Tibial nerve (tissue), 4 donors: ENCODE measurements at places on chromosomes 2 and 18.

GRCh38 chr2:158174495-158174894, 72.8 kb downstream of the UPP2 start:
- DNase-seq, result no peak

DNA sequence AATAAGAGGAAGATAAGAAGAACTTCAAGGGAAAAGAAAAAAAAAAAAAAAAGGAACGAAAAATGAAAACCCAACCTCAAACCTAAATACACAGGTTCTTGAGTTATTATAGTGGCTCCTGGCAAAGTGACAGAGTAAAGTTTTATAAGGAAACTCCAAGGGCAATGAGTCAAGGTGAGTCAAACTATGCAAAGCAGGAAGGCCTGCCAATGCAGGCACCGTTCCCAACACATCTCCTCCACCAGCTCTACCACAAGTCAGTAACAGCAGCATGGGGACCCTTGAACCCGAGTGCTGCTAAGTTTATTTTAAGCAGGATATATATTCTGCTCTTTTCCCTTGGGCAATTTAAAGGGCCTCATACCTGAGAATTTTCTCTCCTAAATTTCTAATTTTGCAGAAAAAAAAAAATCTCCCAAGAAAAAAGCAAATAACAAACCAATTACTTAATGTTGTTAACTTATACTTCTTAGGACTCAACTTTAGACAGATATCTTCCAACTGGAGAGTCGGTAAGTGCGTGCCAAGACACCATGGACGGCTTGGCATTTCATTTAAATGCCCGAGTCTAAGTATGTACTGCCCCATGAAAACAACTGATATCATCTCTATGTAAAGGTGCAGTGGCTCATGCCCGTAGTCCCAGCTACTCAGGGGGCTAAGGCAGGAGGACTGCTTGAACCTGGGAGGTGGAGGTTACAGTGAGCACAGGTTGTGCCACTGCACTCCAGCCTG, 75.7 kb upstream of the TFCP2L1 start:
- no peak for DNase-seq

DNA sequence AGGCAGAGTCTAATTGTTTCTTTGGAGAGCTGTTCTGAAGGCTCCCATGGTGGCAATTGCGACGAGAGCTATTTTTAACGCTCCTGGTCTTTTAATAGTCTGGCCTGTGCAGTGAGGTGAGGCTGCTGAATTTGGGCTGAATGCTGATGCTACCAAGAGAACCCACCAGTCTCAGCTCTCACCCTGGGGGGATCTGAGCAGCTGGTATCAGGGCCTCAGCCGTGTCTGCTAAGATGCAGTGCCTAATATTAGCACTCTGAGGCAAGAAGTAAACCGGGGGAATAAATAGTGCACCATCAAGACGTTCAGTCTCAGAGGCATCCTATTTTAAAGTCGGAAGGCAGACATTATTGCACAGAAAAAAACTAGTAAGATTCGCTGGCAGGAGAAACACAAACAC, 214.8 kb upstream of the PID1 start:
- DNase-seq, result no peak

DNA sequence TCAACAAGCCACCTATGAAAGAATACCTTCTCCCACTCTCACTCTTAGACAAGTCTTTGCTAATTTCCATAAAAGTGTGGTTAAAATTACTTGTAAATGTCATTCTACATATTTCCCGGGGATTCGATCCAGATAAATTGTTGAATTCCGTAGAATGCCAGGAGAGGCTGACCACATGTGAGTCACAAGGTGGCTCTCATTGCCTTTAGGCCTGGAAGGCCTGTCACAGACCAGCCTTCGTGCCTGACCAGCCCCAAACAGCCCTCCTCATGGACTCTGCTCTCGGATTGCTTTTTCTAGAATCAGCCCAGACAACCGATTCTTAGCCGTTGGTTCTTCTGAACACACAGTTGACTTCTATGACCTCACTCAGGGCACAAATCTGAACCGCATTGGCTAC, 86.0 kb downstream of the RTN4 start:
- DNase-seq, result no peak

GRCh38 chr18:78683191-78684010, 296.2 kb upstream of the SALL3 start:
- no peak for DNase-seq

DNA sequence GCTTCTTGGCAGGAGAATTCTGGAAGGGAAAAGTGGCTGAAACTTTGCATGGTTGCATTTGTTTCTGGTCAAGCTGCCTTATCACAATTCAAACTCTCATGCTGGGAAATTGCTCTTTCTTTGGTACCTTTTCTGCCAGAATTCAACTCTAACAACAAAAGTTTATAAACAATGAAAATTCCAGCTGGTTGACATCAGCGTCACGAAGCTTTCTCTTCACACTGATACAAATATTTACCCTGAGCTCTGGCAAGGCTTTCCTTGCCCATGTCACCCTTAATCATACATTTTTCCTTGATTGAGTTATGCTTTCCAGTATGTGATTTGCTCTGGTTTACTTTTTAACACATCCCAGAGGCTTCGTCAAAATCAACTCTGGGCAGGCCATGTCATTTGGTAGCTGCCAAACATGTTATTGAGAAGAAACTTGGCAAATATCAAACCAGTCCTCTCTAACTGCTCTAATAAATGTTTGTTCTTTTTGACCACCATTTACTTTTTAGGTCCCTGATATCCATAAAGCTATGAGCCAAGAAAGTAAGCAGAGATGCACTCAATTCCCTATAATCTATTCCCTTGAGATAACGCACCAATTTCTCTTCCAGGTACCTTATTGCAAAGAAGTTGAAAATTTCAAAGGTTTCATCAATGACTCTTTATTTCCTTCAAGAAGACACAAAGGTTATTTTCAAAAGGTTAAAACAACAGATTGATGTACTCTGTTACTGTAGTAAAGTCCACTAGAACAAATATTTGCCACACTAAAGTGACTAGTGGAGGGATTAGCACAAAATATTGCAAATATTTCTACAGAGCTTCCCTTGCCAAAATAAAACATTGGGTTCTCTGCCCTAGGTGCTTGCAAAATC, 1241.1 kb upstream of the ZEB2 start:
- no peak for DNase-seq

DNA sequence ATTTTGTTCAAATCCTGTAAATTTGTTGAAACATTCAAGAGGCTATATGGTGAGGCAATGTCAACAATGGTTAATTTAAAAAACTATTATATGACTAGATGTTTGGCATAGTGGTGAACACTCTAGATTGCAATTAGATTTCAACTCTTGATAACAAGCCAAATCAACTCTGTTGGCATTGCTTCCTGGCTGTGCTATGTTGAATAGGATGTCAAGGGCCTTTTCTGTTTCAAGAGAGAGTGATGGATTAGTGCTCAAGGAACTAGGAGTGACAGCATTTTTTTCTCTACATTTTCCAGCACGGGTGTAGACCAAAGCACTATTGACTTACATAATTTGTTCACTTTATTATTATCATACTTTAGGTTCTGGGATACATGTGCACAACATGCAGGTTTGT, 172.4 kb upstream of the KCNH7 start:
- no peak for DNase-seq

DNA sequence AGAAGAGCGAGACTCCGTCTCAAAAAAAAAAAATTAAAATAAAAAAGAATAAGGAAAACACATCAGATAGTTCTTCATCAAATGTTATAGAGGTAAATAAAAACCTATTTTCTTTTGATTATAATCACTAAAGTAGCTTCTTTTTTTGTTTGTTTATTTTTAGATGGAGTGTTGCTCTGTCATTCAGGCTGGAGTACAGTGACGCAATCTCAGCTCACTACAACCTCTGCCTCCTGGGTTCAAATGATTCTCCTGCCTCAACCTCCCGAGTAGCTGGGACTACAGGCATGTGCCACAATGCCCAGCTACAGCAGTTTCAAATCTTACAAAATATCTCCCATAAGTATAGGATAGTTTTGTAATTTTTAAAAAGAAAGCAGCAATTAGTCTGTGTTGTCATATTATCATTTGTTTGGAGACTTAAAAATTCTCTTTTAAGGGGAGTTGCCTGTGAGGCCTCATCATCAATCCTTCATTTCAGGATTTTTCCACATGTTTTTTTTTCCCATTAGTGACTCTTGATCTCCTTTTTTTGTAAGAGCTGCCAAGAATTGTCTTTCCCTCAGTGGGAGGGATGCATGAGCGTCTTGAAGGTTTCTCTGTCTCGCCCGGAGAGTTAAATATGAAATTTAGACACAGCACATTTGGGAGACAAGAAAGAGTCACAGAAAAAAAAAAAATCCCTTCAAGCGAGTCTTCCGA, 275.9 kb downstream of the CDCA7 start:
- no peak for DNase-seq

DNA sequence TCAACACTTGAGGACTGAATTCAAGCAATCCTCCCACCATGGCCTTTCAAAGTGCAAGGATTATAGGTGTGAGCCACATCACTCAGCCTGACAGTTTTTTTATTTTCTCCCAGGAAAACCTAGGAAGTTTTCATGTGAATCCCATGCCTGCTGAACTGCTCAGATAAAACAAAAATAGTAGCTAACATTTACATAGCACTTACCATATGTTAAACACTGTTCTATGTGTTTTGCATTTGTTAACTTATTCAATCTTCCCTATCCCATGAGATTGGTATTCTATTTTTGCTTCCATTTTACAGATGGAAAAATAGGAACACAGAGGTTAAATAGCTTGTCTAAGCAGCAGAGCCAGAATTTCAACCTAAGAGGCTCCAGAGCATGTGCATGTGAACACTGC, 157.4 kb upstream of the KCTD1 start:
- DNase-seq, result no peak

DNA sequence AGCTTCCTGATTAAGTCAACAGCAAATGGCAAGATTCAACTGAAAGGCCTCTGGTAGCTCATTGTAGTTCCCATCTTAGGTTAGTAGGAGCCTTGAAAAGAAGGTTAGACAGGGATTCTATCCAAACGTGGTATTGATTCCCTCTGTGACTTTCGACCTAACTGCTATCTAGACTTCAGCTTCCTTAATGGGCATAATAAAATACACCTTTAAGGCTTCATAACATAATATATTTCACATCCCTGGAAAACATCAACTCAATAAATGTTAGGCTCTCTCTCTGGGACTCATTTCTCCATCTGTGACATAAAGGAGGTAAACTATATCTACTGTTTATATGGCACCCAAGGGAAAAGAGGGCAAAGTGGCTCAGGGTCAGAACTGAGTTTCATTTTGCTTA, 60.9 kb downstream of the STK39 start:
- DNase-seq, result no peak

- DNase-seq, result peak; percentile 58
These were observed 4.9 kb downstream of the FEV start for GRCh38 chr2:218979846-218980734.

DNA sequence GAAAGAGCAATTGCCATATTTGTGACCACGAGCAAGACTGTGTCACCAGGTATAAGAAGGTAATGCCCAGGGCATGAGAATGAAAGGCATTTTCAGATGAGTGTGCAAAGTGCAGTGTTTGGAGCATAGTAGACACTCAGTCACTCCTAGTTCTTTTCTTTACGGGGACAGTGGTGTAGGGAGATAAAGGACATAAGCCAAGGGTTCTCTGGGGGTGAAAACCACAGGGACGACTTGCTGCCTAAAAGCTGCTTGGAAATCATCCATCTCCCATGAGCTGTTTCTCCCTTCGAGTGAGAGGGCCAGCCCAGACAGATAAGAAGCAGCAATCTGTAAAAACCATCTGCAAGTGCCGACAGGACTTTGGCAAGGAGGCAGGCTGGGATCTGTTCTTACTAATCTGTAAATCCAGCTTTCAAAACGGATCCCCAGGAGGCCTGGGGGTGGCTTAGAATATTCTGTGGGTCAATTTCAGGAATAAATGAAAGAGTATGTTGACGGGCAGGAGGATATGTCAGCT, 221.6 kb downstream of the LPIN1 start:
- DNase-seq, result no peak

DNA sequence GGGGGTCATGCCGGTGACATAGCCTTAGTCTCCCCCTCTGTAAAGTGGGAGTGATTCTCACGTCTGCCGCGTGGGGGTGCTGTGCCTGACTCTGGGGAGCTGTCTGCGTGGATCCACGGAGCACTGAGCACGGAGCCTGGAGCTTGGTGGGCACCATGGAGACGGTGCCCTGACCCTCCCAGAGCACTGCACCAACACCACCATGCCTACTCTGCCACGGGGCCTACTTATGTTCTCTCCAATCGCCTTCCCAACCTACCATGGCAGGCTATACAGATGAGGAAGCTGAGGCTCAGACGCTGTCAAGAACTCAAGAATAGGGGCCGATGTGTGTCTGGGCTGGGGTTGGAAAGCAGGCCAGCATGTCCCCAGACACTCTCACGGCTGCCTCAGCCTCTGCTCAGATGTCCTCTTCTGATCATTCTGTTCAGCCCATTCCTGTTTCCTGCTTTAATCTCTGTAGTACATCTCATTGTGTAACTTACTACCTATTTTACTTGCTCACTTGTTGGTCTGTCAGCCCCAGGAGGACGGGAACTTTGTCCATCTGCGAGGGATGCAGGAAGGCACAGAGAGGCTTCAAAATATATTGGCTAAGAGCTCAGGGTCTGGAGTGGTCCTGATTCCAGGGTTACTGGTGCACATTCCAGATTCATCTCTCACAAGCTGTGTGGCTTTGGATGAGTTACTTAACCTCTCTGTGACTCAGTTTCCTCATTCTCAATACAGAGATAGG, 168.1 kb upstream of the HS6ST1 start:
- no peak for DNase-seq

DNA sequence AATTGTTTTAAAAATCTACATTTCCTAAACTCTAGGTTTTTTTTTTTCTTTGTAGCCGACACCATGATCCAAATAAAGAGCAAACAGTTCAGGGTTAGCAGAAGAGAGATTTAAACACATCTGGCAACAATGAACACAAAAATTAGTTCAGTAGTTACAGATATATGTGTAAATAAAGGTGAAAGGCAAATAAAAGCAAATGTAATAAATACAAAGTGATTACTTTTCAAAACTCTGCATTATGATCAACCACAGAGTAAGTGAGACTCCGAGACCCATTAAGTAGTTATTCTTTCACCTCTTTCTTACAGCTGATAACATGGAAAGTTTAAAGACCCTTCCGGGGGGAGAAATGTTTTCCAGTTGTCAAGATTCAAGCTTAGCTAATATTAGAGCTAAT, 716 bp downstream of the CALCRL start:
- no peak for DNase-seq

DNA sequence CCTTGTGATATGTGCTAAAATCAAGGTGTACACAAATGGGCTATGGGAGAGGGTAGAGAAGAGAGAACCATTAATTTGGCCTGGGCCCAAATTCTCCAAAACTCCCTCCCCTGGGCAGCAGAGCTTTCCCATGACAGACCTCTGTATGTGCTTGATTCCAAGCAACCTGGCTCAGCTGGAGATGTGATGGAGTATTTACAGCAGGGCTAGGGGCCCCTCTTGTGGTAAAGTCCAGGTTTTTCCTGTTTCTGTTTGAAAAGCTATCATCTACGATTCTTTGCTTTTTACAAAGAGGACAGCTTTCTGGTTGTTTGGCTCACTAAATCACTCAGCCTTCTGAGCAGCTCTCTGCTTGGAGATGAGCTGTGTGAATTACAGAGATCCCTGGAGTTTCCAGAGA, 40.3 kb downstream of the KCNS3 start:
- DNase-seq, result no peak

- no peak for DNase-seq
These were observed 143.0 kb downstream of the HNMT start for GRCh38 chr2:138107288-138107687.

GRCh38 chr2:199734011-199734410, 117.0 kb downstream of the FTCDNL1 start:
- no peak for DNase-seq
